Kidney glomerular epithelial cell (primary cell): ENCODE measurements at places on chromosomes 5 and 9.

DNA sequence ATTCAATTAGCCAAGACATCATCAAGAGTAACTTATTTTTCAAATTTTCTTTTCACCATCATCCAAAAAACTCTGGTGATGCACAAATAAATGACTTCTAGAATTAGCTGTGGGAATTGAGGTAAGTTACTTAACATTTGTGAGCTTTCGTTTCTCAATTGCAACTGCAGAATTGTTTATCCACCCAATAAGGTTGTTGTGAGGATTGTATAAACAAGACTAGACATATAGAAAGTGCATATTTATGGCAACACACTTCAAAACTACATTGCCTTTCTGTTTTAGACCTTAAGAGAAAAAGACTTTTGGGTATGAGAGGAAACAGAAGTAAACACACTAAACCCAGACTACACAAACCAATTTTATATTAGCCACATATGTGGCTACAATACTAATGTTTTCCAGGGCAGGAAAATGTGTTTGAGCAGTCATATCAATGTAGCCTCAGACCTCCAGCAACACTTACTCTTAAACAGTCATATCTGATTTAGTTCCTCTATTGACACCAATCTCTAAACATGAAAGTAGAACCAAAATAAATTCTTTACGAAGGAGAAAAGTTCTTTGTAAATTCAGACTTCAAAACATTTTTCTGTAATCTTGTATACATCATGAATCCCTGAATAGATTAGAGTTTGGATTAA lies 488.0 kb upstream of the CYLC2 start:
- DNase-seq: no peak

DNA sequence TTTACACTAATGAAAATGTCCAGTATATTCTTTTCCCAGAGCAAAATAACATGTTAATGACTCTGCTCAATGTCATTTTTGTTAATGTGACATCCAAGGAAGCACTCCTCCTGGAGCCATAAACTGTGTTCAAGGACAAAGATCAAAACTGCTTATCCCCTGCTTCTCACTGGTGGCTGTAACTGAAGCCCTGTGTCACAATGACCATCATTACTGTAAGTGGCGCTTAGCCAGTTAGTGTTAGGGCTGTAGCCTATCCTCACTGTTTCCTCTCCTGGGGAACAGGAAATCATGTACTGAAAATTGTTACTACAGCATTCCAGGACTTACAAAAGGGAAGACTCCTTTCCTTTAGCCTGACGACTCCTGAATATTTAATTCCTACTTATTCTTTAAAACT lies 71.7 kb upstream of the COX7C start:
- no peak for DNase-seq

- DNase-seq: no peak
Observed at GRCh38 chr5:39328731-39329130, 35.6 kb downstream of the C9 start.

DNA sequence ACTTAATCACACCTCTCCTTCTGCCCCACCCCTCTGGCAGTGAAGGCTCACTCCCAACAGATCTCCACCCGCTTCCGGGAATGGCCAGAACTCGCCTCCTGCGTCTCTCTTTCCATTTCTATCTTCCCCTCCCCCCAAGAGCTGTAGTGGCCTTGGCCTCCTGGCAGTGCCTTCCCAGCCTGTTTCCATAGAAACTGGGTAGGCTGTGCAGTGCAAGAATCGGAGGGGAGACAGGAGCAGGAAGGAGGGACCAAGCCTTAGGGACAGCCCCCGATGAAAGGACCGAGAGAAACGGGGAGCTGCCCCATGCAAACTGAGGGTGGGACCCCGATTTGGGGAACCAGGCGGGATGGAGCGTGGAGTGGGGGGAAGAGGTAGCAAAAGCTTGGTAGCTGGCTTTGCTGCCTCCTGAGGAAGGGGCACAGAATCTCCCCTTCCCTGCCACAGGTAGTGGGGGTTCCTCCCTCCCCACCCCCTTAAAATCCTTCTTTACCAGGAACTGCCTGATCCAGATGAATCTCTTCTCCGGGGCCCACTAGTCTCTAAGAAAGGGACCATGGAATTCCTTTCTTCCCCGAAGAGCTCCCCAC lies 4.5 kb upstream of the PCDH1 start:
- no peak for DNase-seq

- no peak for DNase-seq
Observed at GRCh38 chr9:121393318-121393717, 23.3 kb upstream of the STOM start.

- DNase-seq: no peak
Observed at GRCh38 chr9:137479892-137480685, 21.0 kb upstream of the NSMF start.

GRCh38 chr5:71537687-71538086 lies 49.5 kb upstream of the MCCC2 start:
- DNase-seq: no peak

DNA sequence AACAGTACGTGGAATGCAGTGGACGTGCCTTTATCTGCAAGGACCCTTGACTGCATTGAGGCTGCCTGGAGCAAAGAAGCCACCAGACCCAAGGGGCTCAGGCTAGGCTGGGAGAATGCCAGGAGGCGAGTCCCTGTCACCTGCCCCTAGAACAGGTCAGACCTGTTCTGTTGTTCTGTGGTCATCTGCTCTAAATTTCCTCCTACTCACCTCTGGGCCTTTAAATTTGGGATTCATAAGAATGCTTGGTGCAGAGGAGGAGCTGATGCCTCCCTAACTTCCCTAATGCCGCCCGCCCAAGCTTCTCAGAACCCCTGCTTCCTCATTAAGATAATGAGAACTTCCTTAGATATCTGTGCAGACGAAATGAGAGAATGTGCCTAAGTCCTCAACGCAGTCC lies 32.0 kb downstream of the DAPK1 start:
- no peak for DNase-seq

GRCh38 chr5:174348311-174348981 lies 302.9 kb downstream of the NSG2 start:
- no peak for DNase-seq

DNA sequence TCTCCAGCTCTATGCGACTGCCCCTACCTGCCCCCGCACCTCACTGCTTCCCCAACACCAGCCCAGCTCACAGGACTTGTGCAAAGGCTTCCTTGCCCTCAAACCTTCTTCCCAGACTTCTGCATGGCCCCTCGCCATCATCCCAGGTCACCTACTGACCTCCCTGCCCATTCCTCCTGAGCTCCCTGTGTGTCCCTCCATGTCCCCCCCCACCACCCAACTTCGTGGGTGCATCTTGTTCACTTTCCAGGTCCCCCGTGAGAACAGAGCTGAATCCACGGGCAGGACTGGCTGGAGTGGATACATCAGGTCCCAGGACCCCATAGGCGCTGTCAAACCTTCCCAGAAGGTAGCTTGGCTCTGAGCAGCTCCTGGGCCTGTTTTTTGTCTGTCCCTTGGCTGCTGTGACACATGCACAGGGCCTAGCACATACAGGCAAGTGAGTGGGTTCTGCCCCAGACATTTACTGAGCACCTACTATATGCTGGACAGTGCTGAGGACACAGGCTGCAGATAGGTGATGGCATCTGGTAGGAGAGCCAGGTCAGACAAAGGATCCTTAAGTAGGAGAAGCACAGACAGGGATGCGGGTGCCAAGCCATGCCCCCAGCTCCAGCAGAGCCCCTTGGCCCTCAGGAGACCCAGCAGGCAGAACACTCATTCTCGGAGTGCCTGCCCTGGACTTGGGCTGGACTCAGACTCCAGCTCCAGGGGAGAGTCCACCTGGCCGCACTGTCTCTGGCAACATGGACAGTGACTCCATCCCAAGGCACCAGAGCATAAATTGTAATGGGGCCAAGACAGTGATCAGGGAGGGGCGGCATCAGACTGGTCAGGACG lies 15.0 kb downstream of the NINJ1 start:
- no peak for DNase-seq

DNA sequence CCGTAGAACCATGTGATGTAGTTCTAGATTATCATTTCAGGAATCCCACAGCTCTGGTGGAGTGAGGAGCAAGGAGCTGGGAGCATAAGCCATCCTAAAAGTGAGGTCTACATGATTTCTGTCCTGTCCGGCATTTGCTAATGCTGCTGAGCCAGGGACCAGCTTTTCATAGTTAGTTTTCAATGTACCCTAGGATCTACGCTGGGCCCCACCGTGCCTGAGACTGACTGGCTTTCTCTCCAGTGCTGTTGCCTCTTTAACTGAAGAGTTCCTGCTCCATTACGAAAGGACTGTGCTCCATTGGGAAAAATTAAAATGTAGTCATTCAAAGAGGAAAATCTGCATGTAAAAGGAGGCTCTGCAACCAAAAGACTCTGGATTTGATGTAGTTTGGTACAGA lies 634.8 kb downstream of the DMRTA1 start:
- DNase-seq: no peak

- no peak for DNase-seq
Observed at GRCh38 chr9:5579881-5580280, 49.0 kb upstream of the RIC1 start.

- peak; percentile 44 for DNase-seq
Observed at GRCh38 chr9:107018861-107019545, 156.0 kb downstream of the ZNF462 start.

GRCh38 chr9:96782235-96782634 lies 4.3 kb upstream of the ZNF510 start:
- no peak for DNase-seq

- DNase-seq: peak; percentile 68
Observed at GRCh38 chr9:104872656-104873488, 55.1 kb downstream of the ABCA1 start.

DNA sequence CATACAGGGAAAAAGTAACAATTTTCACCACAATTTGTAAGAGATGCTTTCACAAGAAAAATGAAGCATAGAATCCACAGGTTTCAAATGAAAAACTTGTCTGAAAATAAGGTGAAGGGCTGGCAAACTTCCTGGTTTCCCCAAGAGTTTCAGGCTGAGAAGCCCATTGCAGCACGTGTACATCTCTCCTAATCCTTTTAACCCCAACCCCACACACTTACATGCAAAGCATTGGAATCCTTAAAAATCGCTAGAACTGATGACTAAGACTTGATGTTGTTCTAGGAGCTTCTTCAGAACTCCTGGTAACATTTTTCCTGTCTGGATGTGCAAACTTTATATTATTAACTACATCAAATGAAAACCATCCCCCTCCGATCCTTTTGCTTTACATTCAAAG lies 317.8 kb upstream of the RGMB start:
- DNase-seq: no peak

- DNase-seq: no peak
Observed at GRCh38 chr9:11726659-11727058, 966.5 kb upstream of the TYRP1 start.

DNA sequence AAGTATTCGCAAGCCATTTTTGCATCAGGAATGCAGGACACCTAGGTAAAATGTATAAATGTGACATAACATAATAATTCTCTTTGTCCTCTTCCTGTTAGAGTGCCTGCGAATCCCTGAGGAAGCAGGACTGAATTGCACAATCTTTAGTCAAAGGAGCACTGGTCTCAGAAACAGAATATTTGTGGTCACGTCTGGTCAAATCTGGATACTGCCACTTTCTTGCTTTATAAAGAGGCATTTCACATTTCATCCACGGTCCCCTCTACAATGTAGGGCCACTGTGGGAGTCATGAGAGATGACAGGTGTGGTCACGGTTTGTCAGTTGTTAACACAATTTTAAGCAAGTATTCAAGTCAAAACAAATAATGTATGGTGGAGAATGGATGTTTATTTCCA lies 564.0 kb downstream of the IRX1 start:
- no peak for DNase-seq

- no peak for DNase-seq
Observed at GRCh38 chr5:148750614-148751013, 75.8 kb upstream of the ADRB2 start.

DNA sequence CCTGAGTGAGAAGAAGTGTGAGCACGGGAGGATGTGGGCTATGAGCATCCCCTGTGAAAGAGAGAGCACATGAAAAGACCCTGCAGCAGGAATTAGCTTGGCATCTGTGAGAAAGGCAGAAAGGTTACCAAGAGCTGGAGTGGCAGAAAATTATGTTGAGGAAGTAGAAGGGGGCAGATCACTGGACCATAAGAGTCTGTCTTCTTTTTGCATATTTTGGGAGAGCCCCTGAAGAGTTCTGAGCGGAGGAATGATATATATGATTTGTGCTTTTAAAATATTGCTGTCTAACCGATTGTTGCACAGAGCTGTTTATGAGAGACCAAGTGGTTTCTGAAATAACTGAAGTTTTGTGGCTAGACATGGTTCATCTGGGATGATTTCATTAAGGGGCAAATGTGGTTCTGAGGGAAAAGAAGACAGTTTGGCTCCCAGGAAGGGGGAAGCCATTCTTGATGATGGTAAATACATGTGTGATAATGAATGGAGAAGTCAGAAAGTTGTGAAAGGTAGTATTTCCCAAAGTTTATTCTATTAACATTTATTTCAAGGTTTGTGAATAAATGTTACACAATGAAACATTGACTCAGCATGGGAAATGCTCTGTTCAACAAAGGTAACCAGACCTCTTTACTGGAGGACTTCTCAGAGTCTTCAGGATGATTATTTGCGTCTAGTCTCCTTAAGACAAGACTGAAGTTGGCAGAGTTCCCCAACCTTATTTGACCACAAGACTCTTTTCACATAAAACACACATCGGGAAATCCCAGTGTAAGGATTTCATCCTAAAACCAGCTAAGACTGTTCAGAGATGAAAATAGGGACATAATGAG lies 31.5 kb upstream of the ADRB2 start:
- peak; percentile 20 for DNase-seq

DNA sequence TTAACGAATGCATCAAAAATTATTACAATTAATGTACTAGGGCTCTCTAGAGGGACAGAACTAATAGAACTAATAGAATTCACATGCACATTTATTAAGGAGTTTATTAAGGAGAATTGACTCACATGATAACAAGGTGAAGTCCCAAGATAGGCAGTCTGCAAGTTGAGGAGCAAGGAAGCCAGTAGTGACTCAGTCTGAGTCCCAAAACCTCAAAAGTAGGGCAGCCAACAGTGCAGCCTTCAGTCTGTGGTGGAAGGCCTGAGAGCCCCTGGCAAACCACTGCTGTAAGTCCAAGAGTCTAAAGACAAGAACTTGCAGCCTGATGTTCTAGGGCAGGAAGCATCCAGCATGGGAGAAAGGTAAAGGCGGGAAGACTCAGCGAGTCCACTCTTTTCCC lies 633.8 kb downstream of the SEMA5A start:
- DNase-seq: no peak

DNA sequence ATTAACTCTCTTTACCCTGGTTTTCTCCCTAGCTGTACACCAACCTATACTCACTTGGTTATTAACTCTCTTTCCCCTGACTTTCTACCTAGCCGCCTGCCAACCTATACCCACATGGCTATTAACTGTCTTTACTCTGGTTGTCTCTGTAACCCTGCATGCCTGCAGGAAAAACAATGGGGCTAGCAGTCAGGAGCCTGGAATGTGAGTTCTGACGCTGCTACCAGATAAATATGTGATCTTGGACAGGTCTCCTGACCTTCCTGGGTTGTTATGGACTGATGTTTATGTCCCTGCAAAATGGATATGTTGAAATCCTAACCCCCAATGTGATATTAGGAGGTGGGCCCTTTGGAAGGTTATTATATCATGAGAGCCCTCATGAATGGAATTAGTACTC lies 119.2 kb downstream of the SMARCA2 start:
- peak; percentile 57 for DNase-seq
